ENCODE measurements at places on chromosomes 16 and 17. TPM values are rescaled to one million over a fixed set of nuclear protein-coding genes. Genes with fewer than 3 reads are reported as not detected.

DNA sequence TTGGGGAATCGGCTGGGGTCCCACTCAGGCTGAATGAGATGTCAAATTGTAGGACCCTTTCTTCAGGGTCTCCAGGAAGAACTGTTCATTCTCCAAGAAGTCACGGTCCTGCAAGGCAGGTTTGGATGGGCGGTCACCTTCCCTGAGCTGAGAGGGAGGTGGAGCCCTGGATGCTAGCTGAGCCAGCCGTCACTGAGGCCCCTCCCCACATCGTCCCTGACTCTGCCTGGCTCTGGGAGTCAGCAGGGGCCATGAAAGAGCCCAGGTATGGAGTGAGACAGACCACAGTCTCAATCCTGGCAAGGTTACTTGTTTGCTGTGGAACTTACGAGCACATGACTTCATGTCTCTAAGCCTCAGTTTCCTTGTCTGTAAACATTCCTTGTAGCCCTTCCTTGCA is 6.0 kb upstream of the MRPL38 start:
- H3K36me3 ChIP-seq = no peaks in the 10 kb centered on the region
- H3K4me1 ChIP-seq = peaks cover 1% of the 10 kb centered on the region
- H3K27ac ChIP-seq = no peak overlapping the region
- no peak overlapping the region for H3K4me3 ChIP-seq
- H3K27me3 ChIP-seq = no peaks in the 10 kb centered on the region
- no peak for DNase-seq

GRCh38 chr16:72858665-72859493 is 189.0 kb downstream of the ZFHX3 start:
- H3K27me3 ChIP-seq = no peaks in the 10 kb centered on the region
- no peak overlapping the region for H3K4me3 ChIP-seq
- H3K36me3 ChIP-seq = no peaks in the 10 kb centered on the region
- no peak overlapping the region for H3K27ac ChIP-seq

- no peak overlapping the region for H3K4me3 ChIP-seq
- H3K27me3 ChIP-seq = no peaks in the 10 kb centered on the region
- peaks cover 1% of the 10 kb centered on the region for H3K36me3 ChIP-seq
- no peak overlapping the region for H3K27ac ChIP-seq
Observed at GRCh38 chr17:83085103-83085502, 5.7 kb downstream of the METRNL start.

DNA sequence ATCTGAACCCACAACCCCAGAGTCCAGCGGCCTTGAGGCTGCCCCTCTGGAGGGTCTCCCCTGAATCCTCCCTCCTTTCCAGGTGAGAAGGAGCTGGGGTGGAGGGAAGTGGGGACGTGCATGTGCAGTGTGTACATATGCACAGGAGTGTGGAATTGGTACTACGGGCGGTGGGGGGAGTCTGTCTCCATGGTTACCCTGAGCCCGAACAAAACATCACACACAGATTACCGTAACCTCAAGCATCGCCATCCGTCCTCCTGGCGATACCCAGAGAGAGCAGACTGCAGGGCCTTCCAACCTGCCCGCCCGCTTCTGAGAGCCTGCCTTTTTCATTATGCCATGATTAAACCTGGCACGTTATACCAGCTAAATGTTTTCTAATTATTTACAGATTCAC is 25.1 kb downstream of the GSG1L start:
- H3K4me3 ChIP-seq = no peak overlapping the region
- DNase-seq = no peak
- no peaks in the 10 kb centered on the region for H3K36me3 ChIP-seq
- no peak overlapping the region for H3K27ac ChIP-seq

Gene GABARAP
- total RNA-seq = 289 TPM

DNA sequence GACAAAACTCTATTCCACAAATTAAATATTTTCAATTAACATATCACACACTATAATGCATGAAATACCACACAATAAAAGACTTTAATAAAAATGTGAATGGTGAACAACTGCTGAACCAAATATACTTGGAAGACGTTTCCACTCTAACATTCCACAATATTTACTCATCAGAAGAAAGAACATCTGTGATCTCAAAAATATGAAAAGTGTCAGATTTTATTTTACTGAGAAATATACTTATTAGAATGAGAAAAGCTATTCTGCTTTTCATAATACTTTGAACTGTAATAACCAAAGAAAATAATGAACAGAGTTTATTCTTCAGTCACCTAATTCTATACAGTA is 181.8 kb upstream of the AXIN2 start:
- no peak overlapping the region for H3K27ac ChIP-seq
- H3K4me3 ChIP-seq = no peak overlapping the region
- no peaks in the 10 kb centered on the region for H3K4me1 ChIP-seq

Gene ANTKMT
- 93.6 TPM for total RNA-seq

DNA sequence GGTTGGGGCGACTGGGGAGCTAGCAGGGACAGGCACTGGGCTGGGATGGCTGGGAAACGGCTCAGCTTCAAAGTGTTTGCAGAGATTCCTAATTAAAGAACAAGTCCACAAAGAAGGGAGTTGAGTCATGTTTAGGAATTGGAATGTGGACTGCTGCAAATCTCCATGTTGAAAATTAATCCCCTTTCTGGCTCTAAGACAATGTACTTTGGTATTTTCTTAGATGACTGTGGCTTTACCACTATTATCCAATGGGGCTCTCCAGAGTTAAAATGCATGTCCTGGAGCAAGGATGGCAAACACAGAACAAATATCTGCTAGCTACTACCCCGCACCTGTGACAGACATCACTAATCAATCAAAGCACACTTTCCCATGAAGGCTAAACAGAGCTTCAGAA is 22.2 kb upstream of the WSCD1 start:
- no peak overlapping the region for H3K27ac ChIP-seq
- H3K27me3 ChIP-seq = no peaks in the 10 kb centered on the region
- H3K4me1 ChIP-seq = no peaks in the 10 kb centered on the region

DNA sequence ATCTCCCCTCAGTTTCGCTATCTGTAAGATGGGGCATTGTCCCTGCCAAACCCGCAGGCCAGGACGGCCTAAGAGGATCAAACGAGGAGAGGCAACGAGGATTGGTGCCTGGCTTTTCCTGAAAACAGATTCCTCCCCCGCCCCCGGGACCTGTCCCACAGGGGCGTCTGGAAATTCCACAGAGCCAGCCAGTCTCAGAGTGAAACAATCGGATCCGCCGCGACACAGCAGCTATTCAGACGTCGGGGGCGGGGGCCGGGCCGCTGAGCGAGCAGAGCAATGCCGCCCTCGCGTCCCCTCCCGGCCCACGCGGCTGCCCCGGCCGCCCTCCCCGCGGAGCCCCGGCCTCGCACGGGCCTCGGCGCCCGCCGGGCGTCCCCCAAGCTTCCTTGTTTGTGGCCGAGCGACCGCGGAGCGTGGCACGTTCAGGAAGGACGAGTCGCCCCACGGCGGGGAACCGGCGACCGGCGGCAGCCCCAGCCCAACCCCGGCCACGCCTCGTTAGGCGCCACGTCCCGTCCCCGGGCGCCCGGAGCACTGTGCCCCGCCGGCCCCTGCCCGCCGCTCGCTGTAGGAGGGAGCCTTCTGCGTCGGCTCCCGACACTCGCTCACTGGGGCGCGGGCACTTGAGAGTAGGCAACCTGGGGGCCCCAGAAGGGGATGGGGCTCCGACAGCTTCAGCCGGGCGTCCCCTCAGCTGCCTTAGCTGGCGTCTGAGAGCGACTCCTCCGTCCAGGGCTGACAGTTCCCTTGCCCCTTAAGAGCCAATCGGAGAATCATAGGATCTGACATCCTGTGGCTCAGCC is 29.6 kb upstream of the PHOSPHO1 start:
- peak; percentile 42 for DNase-seq
- H3K36me3 ChIP-seq = no peaks in the 10 kb centered on the region
- H3K4me3 ChIP-seq = peak overlapping the region; percentile 76
- H3K4me1 ChIP-seq = no peaks in the 10 kb centered on the region
- no peaks in the 10 kb centered on the region for H3K27me3 ChIP-seq
- peak overlapping the region; percentile 29 for H3K27ac ChIP-seq

DNA sequence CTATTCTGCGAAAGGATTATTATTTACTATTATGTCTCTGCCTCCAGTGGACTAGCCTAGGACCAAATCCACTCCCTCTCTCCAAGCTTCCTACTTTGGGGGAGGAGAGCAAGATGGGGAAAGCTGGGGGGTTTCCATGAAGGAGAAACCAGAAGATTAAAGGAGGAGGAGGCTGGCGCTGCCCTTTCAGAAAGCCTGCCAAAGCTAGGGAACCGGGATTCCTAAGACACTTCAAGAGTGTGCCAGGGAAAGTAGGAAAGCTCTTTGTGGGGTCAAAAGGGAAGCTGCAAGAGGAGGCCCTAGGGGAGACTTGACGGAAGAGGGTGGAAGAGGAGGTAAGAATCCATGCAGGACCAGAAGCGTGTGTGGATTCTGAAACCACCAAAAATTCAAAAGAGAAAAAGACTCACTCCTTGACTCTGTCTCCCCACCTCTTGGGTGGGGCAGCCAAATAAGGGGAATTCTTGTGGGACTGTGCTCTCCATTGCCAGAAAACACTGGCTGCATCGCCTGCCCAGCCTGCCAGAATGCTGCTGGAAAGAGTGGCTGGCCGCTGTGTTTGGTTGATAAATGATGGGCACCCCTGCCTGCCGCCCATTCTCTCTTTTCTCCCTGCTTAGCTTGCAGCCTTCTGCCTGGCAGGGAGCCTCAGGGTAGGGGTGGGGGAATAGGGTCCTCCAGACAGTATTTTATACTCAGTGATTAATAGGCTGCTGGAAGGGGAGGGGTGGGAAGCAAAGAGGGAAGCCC is 11.8 kb upstream of the KAT7 start:
- H3K27me3 ChIP-seq = no peaks in the 10 kb centered on the region
- DNase-seq = no peak
- H3K27ac ChIP-seq = no peak overlapping the region
- H3K4me1 ChIP-seq = no peaks in the 10 kb centered on the region
- H3K36me3 ChIP-seq = no peaks in the 10 kb centered on the region

DNA sequence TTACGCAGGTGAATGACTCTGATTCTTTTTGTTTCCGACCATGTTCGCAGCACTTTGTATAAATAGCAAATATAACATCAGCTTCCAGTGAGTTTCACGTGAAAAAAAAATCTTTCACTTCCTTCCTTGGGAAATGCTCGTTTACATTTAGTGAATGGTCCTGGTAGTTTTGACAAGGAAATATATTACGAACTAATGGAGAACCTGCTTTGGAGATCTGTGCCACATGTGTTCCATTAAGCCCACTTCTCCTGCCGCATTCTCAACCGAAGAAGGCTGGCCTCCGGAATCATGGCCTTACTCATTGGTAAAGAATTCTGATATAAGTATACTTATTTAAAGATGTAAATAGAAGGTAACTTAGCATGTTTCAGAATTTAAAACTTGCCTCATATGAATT is 3.6 kb downstream of the CRAMP1 start:
- H3K4me1 ChIP-seq = peaks cover 11% of the 10 kb centered on the region
- no peaks in the 10 kb centered on the region for H3K27me3 ChIP-seq
- peak overlapping the region; percentile 89 for H3K27ac ChIP-seq
- peaks cover 13% of the 10 kb centered on the region for H3K36me3 ChIP-seq
- H3K4me3 ChIP-seq = peak overlapping the region; percentile 54
- no peak for DNase-seq
